Thoracic aorta endothelial cell (primary cell): ENCODE measurements at places on chromosomes 13 and 19. TPM values are rescaled to one million over a fixed set of nuclear protein-coding genes. Genes with fewer than 3 reads are reported as not detected.

OR10H5 gene
- not detected in 2 replicates for total RNA-seq

ATP4A gene
- not detected in 2 replicates for total RNA-seq

MBD3L3 gene
- not detected in 2 replicates for total RNA-seq

GFY gene
- total RNA-seq: not detected in 2 replicates

OR7D2 gene
- total RNA-seq: 0.22 and 0.27 TPM in 2 replicates

TEKTIP1 gene
- total RNA-seq: not detected in 2 replicates

ARRDC5 gene
- not detected in 2 replicates for total RNA-seq

SLAIN1 gene
- 4.0 and 9.8 TPM in 2 replicates for total RNA-seq

SUCLA2 gene
- 53.6 and 57.9 TPM in 2 replicates for total RNA-seq

QPCTL gene
- total RNA-seq: 19.4 and 26.7 TPM in 2 replicates
